CD4-positive, alpha-beta memory T cell (primary cell): ENCODE measurements at places on chromosomes 3 and 15. TPM values are rescaled to one million over a fixed set of nuclear protein-coding genes. Genes with fewer than 3 reads are reported as not detected.

Gene NR1I2
- total RNA-seq = 0.39 TPM

Gene EXD1
- total RNA-seq = not detected

Gene UROC1
- total RNA-seq = not detected

Gene ACVR2B
- 13.2 TPM for total RNA-seq

Gene CFAP161
- not detected for total RNA-seq

Gene IL17RD
- not detected for total RNA-seq

Gene P2RY1
- total RNA-seq = 0.09 TPM

Gene A4GNT
- not detected for total RNA-seq

- no peaks in the 10 kb centered on the region for H3K36me3 ChIP-seq
- H3K4me1 ChIP-seq = no peaks in the 10 kb centered on the region
- H3K27me3 ChIP-seq = no peaks in the 10 kb centered on the region
- no peak overlapping the region for H3K27ac ChIP-seq
- H3K4me3 ChIP-seq = no peak overlapping the region
- DNase-seq = no peak
Observed at GRCh38 chr3:72572489-72573007, 275.7 kb downstream of the SHQ1 start.

DNA sequence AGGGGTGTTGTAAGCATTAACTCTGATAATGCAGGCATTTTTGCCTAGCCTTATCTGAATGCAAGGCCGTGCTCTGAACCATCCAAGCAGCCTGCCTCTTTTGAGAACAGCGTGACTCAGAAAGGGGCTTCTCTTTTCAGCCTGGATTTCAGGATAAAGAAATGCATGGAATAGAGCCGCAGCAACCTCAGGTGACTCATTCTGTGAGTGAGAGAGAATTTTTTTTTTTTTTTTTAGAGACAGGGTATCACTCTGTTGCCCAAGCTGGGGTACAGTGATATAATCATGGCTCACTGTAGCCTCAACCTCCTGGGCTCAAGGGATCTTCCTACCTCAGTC lies 20.6 kb upstream of the PDE8A start:
- H3K4me1 ChIP-seq = no peaks in the 10 kb centered on the region
- H3K27me3 ChIP-seq = no peaks in the 10 kb centered on the region
- H3K36me3 ChIP-seq = no peaks in the 10 kb centered on the region
- no peak overlapping the region for H3K27ac ChIP-seq
- DNase-seq = no peak
- H3K4me3 ChIP-seq = no peak overlapping the region

GRCh38 chr3:105906836-105907235 lies 38.0 kb upstream of the CBLB start:
- no peaks in the 10 kb centered on the region for H3K4me1 ChIP-seq
- H3K36me3 ChIP-seq = no peaks in the 10 kb centered on the region

GRCh38 chr3:160661660-160662059 lies 15.3 kb upstream of the ARL14 start:
- no peak for DNase-seq
- peaks cover 3% of the 10 kb centered on the region for H3K27me3 ChIP-seq
- no peak overlapping the region for H3K4me3 ChIP-seq

DNA sequence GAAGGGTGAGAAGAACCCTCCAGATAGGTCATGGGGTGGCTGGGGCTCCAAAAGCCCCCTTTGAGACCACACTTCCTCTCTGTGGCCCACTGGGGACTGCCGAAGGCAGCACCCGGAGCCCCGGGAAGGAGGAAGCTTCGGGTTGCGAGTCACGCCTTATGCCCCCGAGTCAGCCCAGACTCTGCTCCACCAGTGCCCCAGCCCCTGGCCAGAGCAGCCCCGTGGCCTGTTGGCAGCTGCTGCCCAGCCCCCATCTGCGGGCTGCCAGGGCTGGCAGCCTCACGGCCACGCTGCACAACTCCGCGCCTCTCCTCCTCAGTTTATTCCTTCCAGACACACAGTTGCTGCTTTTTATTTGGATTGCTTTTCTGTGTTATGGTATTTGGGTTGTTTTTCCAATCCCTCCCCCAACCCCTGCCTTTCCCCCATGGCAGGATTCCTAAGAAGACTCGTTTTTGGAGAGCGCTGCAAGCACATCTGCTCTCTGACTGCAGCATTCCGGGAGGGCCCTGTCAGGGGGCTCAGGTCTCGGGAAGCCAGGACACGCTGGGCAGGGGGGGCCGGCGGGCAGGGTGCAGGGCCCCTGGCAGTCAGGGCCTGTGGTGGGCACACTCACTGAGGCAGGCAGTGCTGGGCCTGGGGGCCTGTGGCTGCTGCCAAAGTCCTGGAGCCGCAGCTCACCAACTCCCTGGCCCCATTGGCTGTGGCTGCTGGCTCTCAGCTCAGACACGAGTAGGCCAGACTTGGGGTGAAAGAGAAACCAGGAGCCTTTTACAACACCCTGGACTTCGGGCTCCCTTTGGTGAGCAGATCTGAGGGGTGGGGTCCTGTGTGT lies 20.2 kb downstream of the MAGEF1 start:
- no peaks in the 10 kb centered on the region for H3K4me1 ChIP-seq
- H3K36me3 ChIP-seq = no peaks in the 10 kb centered on the region
- no peaks in the 10 kb centered on the region for H3K27me3 ChIP-seq
- no peak for DNase-seq
- H3K4me3 ChIP-seq = no peak overlapping the region

DNA sequence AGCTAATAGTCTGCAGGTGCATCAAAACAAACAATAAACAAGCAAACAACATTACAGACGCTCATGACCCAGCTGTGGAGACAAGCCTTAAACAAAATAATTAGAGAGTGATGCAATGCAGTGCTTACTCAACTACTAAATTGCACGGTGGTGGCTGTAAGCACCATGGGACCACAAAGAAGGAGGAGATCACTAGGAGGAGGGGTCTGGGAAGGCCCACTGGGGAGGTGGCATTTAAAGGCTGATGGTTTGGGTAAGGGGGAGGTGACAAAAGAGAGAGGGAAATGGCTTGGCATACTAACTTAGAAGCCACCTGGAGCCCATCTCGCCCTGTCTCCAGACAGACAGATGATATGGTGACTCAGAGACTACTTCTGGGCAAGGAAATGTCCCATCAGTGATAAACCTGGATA lies 516.7 kb downstream of the FOXP1 start:
- H3K27ac ChIP-seq = peak overlapping the region; percentile 84
- DNase-seq = peak; percentile 40
- peaks cover 63% of the 10 kb centered on the region for H3K4me1 ChIP-seq

DNA sequence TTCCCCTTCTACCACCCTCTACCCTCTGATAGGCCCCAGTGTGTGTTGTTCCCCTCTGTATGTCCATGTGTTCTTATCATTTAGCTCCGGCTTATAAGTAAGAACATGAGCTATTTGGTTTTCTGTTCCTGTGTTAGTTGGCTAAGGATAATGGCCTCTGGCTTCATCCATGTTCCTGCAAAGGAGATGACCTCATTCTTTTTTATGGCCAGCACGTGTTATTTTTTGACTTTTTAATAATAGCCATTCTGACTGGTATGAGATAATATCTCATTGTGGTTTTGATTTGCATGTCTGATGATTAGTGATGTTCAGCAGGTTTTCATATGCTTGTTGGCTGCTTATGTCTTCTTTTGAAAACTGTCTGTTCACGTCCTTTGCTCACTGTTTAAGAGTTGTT lies 63.1 kb upstream of the NPHP3 start:
- no peak overlapping the region for H3K27ac ChIP-seq
- H3K36me3 ChIP-seq = no peaks in the 10 kb centered on the region
- DNase-seq = no peak
- no peaks in the 10 kb centered on the region for H3K4me1 ChIP-seq
- no peaks in the 10 kb centered on the region for H3K27me3 ChIP-seq

GRCh38 chr3:42699511-42699971 lies 3.1 kb downstream of the HHATL start:
- H3K4me1 ChIP-seq = peaks cover 4% of the 10 kb centered on the region
- H3K27me3 ChIP-seq = no peaks in the 10 kb centered on the region
- no peak overlapping the region for H3K4me3 ChIP-seq
- no peak for DNase-seq
- no peaks in the 10 kb centered on the region for H3K36me3 ChIP-seq
- H3K27ac ChIP-seq = no peak overlapping the region

DNA sequence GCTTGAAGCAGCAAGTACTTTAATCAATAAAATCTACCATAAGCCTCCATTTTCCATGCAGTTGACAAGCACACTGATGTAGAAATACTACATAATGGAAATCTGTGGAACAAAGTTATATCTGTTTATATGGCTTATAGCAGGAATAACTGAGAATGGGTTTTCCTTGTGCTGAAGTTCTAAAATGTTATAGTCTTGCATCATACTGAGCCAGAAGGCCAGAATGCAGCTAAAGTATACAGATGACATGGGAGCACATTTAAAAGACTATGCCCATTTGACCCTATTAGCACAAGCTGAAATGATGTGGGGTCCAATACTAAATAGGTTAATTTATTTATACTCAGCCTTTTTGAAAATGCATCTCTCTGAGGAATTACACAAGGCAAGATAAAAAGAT lies 25.1 kb downstream of the SLC24A5 start:
- H3K27ac ChIP-seq = no peak overlapping the region
- no peak for DNase-seq
- no peak overlapping the region for H3K4me3 ChIP-seq
- no peaks in the 10 kb centered on the region for H3K4me1 ChIP-seq
- no peaks in the 10 kb centered on the region for H3K27me3 ChIP-seq
- no peaks in the 10 kb centered on the region for H3K36me3 ChIP-seq

DNA sequence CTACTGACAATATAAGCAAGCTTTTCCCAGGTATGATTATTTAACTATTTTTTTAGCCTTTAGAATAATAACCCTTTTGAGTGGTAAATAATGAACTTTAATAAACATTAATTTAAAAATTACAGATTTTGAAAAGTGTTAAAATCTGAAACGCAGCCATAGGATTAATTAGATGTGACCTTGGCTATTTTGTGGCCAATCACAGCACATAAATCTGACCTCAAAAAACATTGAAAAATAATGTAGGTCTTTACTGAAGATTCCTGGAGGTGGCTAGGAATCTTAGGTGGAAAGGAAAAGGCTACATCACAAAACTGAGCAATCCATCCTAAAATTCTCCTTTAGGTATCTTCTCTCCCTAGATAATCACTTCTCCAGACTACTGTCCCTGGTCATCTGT lies 18.1 kb downstream of the SCG3 start:
- H3K36me3 ChIP-seq = no peaks in the 10 kb centered on the region
- H3K4me1 ChIP-seq = no peaks in the 10 kb centered on the region
- DNase-seq = no peak

DNA sequence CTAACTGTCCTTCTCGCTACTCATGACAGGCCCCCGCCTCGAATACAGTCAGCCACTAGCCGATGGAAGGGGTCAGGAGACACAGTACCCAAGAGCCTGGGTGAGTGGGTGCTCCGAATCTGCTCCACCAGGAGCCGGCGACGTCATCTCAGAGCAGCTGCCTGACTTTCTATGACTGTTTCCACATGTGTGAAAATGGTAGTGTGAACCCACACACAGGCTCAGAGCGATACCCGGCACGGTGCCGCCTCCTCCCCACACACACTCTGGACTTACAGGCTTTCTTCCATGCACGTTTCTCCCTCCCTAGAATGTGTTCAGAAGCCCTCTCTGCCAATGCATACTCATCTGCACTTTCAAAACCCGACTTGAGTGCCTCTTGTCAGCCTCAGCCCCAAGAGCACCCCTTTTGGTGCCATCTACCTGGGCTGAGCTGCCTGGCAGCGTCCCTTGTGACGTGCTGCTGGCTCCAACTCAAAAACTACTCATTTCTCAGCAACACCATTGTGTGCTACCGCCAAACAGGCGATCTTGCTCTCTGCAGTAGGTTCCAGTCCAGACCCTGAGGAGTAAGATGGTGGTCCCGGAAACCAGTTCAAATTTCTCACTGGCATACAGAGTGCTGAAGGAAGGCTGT lies 29.7 kb downstream of the VGLL4 start:
- no peak overlapping the region for H3K4me3 ChIP-seq
- DNase-seq = no peak
- H3K27ac ChIP-seq = no peak overlapping the region

DNA sequence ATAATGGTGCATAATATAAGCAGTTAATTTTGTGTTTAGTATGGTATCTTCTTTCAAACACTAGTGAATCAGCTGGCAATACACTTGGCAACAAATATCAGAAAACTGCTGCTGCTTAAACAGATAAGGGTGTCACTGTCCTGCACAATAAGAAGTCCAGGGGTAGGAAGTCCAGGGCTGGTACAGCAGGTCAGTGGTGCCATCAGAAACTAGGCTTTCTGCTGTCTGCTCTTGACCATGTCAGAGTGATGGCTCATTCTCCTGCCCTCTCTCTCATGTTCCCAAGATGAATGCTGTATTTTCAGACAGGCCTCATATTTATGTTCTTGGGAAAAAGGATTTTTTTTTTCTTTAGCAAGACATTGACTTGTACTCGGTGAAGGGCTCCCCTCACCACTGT lies 9.2 kb upstream of the GRK7 start:
- H3K27me3 ChIP-seq = no peaks in the 10 kb centered on the region
- no peak overlapping the region for H3K4me3 ChIP-seq
- H3K4me1 ChIP-seq = no peaks in the 10 kb centered on the region
- no peak for DNase-seq
- H3K27ac ChIP-seq = no peak overlapping the region
- no peaks in the 10 kb centered on the region for H3K36me3 ChIP-seq

- H3K27ac ChIP-seq = no peak overlapping the region
- DNase-seq = no peak
- no peaks in the 10 kb centered on the region for H3K4me1 ChIP-seq
- no peaks in the 10 kb centered on the region for H3K36me3 ChIP-seq
- H3K27me3 ChIP-seq = no peaks in the 10 kb centered on the region
Observed at GRCh38 chr15:41125931-41126642, 10.0 kb upstream of the INO80 start.

DNA sequence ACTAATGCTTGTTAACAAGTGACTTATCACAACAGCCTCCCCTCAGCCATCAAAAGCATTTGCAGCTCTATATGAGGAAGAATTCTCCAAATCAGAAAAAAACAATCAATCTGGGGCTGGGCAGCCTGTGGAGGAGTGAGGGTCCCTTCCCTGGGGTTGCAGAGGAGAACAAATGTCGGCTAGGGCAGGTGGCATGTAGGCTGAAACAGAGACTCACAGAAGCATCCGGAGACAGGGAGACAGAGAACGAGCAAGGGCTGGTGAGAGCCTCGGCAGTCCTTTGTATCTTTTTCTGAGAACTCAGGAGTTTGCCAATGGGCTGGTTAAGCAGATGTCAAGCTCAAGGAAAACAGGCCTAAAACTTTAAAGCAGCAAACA lies 15.8 kb downstream of the ITGA11 start:
- no peak for DNase-seq
- H3K4me3 ChIP-seq = no peak overlapping the region
- H3K27ac ChIP-seq = no peak overlapping the region

DNA sequence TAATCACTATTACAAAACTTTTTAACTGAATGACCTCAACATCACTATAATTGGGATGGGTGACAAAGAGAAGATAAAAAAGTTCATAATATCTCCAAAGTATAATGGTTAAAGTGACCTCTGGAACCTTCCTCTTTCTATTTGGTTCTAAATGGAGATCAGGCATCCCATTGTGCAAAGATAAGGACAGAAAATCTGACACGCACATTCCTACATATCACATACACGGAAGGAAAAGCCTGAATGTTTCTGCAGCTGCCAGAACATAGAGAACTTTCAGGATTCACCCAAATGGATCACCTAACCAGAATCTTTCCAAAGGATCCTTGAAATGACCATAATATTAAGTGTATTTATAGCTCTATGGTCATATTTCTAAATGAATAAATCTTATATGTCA lies 128.2 kb downstream of the TFDP2 start:
- DNase-seq = no peak
- H3K27ac ChIP-seq = no peak overlapping the region
- H3K36me3 ChIP-seq = no peaks in the 10 kb centered on the region
- H3K27me3 ChIP-seq = no peaks in the 10 kb centered on the region
